ENCODE measurements at places on chromosomes 2 and 18.

- no peak for DNase-seq
Observed at GRCh38 chr2:184154438-184154837, 443.9 kb upstream of the ZNF804A start.

DNA sequence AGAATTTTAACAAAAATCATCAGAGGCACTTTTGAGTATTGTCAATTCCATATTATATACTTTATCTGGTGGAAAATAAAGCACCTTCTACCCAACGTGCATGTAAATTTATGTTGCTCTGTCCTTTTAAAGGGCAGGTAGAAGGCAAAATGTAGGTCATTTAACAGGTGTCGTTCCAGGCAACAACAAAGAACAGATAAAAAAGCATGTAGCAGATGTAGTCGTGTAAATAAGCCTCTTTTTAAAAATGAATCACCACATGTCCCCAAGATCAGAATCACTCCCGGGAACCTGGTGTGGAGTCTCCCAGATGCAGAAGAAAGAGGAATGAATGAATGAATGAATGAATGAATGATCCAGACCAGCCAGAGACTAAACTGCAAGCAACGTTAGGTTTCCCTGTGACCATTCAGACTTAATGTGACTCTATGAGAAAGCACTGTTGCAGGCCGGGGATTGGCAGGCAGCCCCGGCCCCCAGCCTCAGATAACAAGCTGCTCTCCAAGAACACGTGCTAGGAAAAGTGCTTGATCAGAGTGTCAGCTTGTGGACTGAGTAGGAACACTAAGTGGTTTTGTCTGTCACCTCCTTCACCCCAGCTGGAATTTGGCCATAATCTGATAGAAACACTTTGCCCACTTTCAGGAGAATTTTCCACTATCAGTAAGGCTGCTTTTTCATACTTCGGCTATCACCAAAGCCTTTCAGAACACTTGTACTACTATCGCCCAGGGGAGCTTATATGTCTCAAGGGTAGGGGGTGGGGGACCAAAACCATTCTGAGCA lies 100.6 kb downstream of the CDK15 start:
- DNase-seq, result no peak

DNA sequence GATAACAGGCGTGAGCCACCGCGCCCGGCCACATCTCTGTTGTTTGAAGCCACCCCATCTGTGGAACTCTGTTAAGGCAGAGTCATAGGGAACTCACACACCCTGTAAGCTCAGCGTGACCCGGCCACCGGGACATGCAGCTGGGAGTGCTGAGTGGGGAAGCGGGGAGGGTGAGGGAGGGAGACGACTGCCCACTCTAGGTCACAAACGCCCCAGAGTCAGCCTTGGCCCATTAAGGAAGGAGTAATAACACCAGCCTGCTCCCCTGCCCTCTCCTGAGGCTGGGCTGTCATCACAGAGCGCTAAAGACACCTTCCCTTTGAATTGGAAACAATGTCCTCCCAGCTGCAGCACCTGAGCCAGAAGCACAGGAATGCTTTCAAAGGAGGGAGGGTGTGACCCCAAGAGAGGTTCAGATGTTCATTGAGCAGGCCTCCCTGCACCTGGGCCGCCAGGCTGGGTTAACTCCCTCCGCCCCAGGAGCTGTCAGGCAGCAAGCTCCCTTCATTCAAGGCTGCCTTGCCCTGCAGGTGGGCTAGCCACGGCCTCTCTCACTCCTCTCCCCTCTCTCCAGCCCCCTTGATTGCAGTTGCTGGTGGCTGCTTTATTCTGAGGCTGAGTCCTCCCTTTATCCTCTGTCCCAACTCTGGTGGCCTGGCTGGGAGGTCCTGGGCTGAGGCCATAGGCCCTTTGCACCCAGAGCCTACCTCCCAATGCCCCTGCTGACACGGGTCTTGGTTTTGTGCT lies 77.2 kb upstream of the HPCAL1 start:
- DNase-seq, result no peak

GRCh38 chr2:148642112-148642744 lies 2.3 kb upstream of the EPC2 start:
- no peak for DNase-seq

- DNase-seq, result no peak
Observed at GRCh38 chr18:3153107-3153704, 66.6 kb downstream of the MYOM1 start.

DNA sequence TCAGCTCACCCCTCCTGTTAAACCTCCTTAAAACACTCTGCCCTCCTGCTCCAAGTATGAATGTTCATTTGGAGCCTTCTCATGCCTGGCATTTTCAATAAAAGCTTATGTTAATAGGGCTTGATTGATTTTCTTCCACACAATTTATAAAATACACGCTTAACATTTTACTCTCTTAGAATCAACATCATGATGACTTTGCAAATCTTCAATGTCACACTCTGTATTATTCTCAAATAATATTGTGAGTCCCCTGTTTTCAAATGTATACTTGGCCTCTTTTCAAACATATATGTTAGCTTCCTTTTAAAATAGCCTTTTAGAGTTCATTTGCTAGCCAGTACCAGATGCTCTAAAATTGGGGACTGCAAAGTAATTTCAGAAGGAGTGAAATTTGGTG lies 520.3 kb downstream of the LRRTM4 start:
- no peak for DNase-seq

- peak; percentile 44 for DNase-seq
Observed at GRCh38 chr2:55985406-55985805, 61.8 kb upstream of the EFEMP1 start.

DNA sequence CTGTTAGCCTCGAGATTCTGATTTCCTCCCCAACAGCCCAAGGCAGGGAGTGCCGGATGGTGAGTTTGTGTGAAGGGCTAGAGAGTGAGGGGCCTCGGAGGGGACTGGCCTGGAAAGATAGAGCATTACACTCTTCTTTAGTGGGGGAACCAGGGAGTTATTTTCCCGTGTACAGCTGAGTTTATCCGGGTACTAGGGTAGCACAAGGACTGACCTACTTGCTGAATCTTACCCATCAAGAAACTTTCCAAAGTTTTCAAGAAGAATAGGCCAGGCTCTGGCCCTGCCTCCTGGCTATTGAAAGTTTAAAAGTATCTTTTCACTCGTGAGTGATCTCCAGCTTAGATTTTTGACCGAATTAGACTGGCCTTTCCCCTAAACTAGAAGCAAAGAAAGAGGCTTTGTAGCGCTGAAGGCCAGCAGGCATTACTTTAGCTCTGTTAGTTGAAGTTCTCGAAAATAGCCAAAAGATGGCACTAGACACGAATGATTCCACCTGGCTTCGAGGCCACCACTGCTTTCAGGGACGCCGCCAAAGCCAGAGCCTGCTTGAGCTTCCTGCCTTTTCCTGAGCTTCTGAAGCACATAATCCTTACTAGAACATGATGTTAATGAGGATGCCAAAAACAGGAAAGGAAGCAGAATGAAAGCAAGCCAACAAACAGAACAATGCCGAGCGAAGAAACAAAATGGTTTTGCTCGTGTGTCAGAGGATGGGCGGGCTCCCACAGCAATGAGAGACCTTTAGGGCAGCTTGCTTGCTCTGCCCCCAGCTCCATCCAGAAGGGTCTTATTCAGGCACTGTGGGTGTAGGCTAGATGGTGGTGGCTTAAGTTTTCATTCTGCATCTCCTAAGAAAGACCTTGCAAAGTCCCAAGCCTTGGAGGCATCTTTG lies 55.8 kb downstream of the TSN start:
- peak; percentile 86 for DNase-seq

DNA sequence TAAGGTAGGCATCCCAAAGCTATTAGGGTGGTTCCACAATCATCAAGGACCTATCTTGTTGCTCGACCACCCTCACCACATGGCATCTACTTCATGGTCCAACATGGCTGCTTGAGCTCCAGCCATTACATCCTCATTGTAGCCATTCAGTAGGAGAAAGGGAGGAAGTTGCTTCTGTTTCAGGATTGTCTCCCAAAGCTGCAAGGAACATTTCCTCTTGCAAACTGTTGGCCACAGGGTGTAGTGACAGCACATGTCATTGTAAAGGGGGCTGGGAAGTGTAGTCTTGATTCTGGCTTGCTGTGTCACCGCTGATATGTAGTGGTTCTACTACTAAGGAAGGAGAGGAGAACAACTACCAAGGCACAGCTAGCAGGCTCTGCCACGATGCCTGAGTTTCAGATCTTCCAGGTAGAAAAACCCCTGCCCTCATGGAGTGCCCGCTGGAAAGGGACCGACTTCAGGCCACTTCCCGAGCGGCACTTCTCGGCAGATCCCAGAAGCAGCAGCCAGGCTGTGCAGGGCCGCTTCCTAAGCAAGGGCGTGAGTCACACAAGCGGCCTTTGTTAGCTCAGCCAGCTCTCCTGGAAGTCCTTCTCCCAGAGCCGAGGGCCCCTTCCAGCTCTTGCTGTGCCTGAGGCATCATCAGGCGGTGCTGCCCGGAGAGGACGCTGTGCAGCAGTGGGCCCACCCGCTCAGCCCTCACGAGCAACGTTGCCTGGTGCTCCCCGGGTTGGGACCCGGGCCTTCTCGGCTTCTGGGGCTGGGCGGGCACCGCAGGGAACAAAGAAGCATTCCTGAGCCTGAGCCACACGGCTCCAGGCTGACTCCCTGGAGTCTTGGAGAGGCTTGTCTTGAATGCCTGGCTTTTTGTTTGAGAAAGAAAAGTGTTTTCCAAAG lies 58.2 kb downstream of the HS6ST1 start:
- DNase-seq, result no peak

DNA sequence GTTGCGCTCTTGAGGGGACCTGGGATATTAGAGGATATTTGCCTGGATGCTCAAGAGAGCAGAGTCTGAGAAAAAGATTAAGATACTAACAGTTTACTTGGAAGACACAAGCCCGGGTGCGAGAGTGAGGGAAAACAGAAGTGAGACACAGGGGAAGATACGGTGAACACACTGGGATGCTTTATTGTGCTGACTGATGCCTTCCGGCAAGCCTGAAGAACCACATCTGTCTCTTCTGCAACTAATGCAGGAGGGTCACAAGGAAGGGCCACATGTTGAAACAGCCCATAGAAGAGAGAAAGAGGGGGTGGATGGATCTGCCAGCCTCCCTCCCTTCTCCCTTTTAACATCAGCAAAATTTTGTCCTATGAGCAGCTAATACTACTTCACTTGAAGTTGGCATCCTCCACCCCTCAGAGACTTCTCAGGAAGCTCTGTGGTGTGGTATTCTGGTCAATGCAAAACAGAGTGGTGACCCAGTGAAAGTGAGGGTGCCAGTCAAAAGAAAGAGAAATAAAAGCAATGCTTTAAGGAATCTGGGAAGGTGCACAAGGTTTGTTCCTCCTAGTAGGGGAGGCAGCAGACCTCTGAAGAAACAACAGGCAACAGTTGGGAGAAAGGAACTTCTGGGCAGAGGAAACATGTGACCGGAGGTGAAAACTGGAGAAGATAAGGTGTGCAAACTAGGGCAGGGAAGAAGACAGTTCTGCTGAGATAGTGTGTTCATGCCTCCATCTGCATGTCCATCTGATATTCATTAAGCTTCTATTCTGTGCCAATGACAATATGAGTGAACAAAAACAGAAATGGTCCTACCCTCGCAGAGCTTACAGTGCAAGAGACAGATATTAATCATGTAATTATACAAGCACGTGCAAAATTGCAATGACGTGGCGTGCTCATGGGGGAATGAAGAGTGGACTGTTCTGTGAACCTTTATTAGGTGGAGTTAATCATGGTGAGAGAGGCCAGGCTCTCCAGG lies 107.1 kb downstream of the LYPD6B start:
- DNase-seq, result no peak

GRCh38 chr2:207416111-207416510 lies 113.7 kb upstream of the CREB1 start:
- no peak for DNase-seq

DNA sequence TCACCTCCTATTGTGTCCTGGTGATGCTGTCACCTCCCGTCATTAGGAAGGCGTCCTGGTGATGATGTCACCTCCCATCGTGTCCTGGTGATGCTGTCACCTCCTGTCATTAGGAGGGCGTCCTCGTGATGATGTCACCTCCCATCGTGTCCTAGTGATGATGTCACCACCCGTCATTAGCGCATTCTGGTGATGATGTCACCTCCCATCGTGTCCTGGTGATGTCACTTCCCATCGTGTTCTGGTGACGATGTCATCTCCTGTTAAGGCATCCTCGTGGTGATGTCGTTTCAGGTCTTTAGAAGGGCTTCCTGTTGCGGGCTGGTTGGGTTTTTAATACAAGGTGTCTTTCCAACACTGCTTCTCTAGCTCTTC lies 40.7 kb downstream of the CTDP1 start:
- peak; percentile 53 for DNase-seq

- no peak for DNase-seq
Observed at GRCh38 chr2:227701556-227701955, 16.3 kb downstream of the SLC19A3 start.

GRCh38 chr2:218781691-218782527 lies at the start of gene CYP27A1:
TSS of gene CYP27A1 (plus strand) at chr2:218782147. CDS start at chr2:218782183, 36 bp downstream.
- DNase-seq, result no peak

DNA sequence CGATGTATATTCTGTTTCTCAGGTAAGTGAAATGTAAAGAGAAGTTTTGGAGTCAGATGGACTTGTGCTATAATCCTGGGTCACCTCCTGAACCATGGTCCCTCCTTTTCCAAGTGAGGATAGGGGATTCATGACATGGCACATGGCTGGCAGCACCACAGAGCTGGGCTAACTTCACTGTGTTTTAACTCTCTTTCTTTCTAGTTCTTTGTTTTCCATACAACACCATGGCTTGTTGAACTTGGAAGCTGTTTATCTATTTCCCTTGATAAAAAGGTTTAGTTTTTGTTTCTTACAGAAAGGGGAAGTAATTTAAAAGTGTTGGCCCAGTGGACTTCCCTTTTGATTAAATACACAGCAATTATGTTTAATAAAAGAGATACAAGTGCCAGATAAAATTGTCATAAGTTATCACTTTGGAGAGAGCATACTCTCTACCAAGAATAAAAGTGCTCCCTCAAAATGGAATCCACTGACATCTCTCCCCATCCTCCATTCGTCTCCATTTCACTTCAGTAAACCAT lies 90.4 kb downstream of the PLCL1 start:
- no peak for DNase-seq

GRCh38 chr18:10329101-10329500 lies 125.3 kb upstream of the APCDD1 start:
- DNase-seq, result no peak

- no peak for DNase-seq
Observed at GRCh38 chr2:234671231-234671630, 174.3 kb upstream of the ARL4C start.

- no peak for DNase-seq
Observed at GRCh38 chr2:162029287-162029901, 44.6 kb downstream of the DPP4 start.

DNA sequence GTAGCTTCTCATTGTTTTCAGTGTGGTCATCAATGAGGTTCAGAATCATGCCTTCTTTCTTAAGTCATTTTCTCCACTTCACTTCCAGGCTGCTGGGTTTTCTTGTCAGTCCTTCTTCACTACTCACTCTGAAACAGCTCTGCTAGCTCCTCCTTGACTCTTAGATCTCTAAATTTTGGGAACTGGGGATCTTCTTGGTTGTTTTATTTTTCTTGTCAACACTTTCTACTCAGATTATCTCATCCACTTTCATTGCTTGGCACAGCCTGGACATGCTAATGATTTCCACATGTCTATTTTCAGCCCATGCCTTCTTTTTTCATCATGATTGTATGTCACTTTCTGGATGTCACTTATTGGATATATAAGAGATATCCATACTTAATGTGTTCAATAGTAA lies 517.8 kb upstream of the DSEL start:
- DNase-seq, result no peak
